RPMI7951 (cell line): ENCODE measurements at places on chromosomes 7 and 10. TPM values are rescaled to one million over a fixed set of nuclear protein-coding genes. Genes with fewer than 3 reads are reported as not detected.
A peak's percentile ranks its signal among the peaks of the same experiment; 100 is the strongest.

GRCh38 chr7:17391366-17391765 is 92.9 kb downstream of the AHR start:
- no peak for DNase-seq

DNA sequence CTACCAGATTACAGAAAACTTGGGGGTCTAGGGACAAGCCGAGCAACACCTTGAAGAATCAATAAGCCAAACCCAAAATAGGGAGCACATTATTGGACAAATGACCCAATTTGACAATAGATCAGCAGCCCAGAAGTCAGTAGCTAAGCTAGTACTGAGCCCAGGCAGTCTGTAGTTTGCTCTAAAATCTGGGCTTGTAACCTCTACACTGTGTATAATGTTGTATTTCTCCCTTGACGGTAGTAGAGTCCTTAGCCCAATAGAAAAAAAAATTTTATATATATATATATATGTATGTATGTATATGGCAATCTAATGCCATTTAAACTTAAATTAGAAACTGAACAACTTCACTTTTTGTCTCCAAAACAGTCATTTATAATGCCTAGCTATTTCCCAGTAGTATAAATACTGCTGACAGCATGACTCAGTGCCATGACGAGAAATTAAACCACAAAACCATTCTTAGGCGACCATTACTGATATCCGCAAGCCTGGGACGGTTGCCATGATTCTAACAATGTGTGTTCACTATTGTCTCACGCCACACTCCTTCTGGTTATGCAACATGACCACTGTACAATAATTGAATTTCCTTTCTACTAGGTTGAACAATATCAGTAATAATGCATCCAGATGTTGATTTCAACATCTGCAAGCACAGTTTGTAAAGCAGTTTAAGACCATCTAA is 110.5 kb downstream of the IPMK start:
- peak; percentile 97 for DNase-seq

- DNase-seq, result peak; percentile 71
Observed at GRCh38 chr7:51142741-51143385, 173.7 kb downstream of the COBL start.

DNA sequence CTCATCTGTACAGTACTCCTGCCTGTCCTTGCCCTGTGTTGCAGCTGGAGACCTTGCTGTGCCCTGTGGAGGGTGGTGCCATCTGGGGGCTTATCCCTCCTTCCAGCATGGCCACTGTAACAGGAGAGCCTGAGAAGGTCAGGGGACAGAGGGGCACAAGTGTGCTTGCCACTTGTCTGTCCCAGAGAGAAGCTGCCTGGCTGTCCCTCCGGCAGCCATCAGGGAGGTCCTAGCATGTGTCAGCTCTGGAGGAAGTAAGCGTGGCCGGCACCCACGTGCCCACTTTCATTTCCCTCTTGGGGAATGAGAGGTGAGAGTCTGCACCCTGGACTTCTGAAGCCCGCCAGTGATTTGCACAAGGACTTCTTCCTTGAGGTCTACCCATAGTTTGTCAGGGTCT is 97.0 kb upstream of the PPIF start:
- DNase-seq, result no peak

DNA sequence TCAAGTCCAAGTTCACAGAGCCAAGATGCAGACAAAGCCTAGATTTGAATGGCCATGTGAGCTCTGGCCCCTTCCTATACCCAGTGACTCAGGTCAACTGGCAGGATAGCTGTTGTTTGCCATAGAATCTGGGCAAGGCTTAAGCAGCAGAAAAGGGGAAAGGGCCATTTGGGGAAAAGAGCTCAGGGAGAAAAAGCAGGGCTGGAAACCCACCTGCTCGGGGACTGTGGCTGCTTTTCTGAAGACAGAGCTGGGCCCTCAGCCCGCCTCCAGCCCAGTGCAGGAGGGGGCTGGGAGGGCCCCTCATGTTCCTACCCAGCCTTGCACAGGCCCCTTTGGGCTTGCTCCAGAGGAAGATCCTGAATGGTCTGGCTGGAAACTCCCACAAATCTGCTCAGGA is 32.6 kb upstream of the HABP2 start:
- DNase-seq, result no peak

- peak; percentile 1 for DNase-seq
Observed at GRCh38 chr10:122407375-122408125, 33.0 kb downstream of the PLEKHA1 start.

DNA sequence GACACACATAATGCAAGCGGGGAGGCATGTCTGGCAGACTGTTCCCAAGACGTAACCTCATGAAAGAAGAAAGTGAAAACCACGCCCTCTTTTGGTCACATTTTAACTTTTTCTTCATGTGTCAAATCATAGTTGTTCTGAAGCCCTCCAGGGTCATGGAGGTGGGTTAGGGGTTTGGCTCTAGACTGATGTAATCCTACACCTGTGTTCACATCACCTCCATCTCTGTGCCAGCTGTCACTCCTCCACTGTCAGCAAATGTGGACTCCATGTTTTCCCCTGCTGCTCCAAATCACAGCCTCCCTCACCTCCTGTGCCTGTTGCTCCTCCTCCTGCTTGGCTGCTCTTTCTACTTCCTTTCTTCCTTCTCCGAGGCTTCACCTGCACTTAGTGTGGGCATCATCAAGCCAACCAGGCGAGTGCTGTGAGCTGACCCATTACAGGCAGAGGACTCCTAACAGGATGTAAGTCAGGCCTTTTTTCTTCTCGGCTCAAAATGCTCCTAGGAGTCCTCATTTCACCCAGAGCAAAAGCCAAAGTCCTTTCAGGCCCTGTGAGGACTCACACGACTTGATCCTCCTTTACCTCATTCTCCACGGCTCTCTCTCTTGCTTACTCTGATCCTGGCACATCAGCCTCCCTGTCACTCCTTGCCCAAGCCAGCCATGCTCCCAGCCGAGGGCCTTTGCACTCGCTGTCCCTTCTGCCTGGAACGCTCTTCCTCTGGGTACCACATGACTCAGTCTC is 66.4 kb upstream of the IFRD1 start:
- peak; percentile 12 for DNase-seq

DNA sequence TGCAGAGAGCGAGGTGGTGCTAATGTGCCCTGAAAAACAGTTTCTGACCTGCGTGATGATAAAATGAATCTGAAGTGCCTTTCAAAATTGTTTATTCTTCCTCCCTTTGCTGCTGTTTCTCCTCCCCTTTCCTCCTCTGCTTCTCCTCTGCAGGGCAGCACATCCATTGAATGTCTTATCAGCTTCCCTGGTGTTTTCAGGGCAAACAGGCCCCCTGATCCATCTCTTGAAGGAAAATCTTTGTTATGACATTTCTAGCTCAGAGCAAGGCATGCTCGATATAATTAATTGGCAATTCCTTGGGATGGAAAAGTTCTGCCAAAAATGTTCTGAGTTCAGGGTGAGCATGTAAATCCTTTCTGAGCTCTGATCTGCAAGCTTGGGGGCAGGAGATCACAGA is 364.2 kb upstream of the ZNF32 start:
- no peak for DNase-seq

Gene GALNT17
- total RNA-seq, result not detected in 2 replicates

Gene SKIDA1
- total RNA-seq, result 0.48 and 0.88 TPM in 2 replicates

Gene CLCN1
- total RNA-seq, result not detected in 2 replicates
